ENCODE measurements at places on chromosomes 3 and 15.

GRCh38 chr3:187082758-187083375 lies 56.4 kb downstream of the RPL39L start:
- no peak for DNase-seq

GRCh38 chr3:149494022-149494758 lies 19.7 kb downstream of the TM4SF4 start:
- DNase-seq = no peak

DNA sequence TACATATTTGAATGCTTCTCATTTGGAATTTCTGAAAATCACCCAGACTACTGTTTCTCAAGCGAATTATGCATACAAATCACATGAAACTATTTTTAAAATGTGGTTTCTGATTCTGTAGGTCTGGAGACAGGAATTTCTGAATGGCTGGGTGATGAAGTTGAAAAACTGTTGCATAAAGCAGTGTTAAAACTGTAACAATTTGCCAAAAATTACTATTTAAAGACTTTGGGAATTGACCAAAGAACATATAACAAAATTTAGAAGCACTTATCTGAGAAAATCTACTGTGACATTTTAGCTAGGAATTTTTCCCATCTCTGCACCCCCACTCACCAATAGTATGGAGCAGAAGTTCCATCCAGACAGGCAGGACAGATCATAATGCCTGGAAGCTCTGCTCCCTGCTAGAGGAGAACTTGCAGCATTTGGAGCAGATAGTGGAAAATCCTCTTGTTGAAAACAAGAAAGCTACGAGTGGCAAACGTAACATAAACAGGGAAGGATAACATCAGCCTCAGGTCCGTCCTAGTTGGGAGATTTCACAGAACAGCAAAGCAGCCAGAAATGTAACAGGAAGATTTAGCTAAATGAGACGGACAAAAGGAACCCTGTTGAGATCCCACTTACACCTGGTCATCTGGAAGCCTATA lies 132.3 kb upstream of the MCTP2 start:
- DNase-seq = no peak

DNA sequence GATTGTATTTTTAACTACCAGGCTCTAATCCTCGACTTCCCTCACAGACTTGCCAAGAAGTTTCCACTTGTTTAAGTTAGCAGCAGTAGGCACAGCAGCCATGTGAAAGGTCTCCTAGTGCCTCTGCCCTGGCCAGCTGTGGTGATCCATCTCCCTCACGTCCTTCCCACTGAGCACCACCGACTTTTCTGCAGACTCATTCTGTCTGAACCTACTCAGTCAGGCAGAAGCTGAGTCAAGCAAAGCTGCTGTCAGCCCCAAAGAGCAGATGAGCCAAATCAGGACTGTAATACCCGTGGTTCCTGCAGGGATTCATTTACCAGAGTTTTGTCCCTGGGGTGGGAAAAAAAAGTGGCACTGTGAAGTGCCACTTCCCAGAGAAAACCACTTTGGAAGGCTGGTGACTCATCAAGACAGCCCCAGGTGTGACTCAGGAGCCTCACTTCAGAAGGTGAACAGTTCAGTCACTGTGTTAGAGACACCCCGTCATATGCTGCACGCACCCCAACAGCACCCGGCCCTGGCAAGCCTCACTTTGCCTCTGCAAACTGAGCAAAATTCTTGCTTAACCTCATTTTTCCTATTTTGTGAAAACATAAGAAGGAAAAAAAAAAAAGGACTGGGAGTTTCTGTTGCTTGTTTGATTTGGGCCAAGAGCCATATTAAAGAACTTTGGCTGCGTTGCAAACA lies 76.0 kb downstream of the WWTR1 start:
- no peak for DNase-seq

GRCh38 chr3:183301937-183302580 lies 49.0 kb downstream of the B3GNT5 start:
- no peak for DNase-seq

DNA sequence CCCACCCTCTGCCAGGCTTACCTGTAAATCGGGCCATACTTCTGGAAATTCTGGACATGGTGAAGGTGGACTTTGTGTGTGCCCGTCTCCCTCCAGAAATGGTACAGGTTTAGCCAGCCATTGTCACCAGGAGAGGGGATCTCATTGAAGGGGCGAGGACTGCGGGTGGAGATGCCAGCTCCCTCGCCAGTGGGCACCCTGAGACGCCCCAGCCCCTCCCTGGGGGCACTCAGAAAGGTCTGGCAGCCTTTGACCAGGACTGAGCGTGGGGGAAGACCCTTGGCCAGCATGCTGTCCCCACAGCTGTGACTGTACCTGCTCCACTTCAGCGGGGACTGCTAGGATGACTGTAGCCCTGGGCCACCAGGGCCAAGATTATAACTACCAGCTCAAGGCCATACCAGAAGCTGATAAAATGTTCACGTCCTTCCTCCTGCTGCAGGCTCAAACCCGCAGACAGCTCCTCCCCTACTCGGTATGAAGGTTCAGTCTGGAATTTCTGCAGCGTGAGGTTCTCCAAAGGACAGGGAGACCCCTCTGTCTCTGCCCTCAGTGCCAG lies at the start of gene CYP11A1:
Gene CYP11A1 (minus strand): TSS at position 351 of the 559 bp plus-strand sequence. CDS start 61 bp downstream, at position 290.
- DNase-seq = no peak

DNA sequence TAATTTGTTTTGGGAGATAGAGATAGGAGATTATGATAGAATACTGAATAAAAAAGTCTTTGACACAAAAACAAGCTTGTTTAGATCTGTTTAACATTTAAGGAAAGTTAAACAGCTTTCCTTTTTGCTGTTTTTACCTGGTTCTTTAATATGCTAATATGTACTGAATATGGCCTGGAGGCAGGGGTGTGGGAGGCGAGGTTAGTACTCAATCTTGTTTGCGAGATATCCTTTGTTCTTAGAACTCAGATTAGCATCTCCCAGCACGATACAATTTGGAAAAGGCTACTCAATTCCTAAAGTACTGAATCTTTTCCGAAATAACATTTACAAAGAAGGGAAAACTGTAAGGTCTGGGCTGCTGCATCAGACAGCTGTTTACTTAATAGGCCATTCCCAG lies 40.8 kb upstream of the ST3GAL6 start:
- no peak for DNase-seq

DNA sequence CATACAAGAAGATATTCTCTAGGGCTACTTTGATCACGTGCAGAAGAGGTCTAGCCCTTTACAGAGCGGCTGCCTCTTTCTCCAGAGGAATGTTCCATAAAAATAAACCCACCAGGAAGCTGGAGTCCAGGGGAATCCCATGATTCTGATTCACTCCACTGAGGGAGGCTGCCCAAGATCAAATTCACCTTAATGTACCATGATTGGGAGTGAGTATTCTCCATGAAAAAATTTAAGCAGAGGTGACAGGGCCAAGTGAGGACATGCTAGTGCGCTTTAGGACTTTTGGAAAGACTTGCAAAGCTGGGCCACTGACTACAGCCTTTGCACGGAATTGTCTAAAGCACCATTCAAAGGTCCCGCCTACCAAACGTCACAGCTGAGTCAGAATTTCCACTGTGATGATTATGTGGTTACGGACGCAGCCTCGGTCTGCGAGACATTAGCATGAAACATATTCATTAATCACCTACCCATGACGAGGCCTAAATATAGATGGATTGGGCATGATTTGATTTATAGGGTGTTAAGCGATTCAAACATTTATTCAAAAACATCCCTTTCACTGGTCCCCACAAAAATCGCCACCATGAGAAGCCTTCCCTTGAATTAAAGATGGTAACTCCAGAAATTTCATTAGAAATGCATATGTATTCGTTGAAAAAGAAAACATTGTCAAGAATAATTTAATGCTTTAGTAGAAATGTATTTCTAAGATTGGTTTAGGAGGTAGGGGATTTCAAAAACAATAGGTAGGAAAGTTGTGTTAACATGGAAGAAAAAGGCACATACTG lies 152.6 kb downstream of the GREM1 start:
- no peak for DNase-seq

- DNase-seq = no peak
Observed at GRCh38 chr3:97882975-97883598, 61.3 kb downstream of the CRYBG3 start.

GRCh38 chr3:87468938-87469337 lies 192.6 kb upstream of the POU1F1 start:
- DNase-seq = no peak

DNA sequence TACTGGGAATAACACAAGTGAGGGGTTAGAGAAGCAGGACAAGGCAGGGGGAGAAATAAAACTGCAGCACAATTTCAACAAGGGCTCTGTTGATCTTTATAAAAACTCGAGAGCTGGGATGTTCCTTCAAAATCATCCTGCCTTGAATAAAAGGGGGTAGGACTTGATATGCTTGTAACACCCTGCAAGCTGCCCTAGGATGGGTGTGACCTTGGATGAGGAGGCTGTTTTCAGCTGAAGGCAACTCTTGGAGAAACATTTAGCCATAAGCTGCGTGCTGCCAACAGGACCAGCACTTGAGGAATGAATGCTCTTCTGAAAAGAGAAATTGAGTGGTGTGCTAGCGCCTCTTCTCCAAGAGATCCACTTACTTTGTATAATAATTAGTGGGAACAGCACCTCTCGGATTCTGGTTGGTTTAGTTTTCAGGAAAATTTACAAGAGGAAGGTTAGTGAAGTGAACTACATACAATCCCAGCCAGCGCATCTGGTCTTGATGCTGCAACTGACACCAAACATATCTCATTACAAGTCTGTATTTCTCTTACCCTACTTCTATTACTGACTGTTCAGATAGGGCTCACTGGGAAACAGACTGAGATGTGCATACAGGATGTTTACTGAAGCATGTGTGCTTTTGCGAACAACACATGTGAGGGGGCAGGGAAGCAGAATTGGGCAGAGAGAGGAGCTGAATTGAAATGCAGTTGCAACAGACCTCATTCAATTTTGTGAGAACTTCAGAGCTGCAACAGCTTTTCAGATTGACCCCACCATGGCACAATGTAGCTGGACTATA lies 643.0 kb upstream of the GOLIM4 start:
- no peak for DNase-seq

- DNase-seq = no peak
Observed at GRCh38 chr15:61426466-61426865, 197.4 kb upstream of the RORA start.

DNA sequence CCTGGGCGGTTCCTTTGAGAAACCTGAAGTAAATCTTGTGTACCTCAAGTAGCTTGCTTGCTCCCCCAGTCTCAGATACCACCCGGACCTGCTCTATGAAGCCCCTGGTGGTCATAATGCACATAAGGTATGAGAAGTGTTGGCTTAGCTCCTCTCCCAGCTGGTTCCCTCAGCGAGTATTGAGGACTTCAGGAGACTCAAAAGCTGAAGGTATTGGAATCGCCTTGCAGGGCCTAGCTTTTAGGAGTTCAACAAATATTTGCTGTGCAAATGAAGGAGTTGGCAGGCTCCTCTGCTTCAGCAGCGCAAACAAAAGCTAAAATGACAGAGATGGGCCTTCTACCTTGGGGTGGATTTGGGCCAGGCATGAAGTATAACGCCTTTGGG lies 1.7 kb downstream of the CMTM8 start:
- peak; percentile 6 for DNase-seq

DNA sequence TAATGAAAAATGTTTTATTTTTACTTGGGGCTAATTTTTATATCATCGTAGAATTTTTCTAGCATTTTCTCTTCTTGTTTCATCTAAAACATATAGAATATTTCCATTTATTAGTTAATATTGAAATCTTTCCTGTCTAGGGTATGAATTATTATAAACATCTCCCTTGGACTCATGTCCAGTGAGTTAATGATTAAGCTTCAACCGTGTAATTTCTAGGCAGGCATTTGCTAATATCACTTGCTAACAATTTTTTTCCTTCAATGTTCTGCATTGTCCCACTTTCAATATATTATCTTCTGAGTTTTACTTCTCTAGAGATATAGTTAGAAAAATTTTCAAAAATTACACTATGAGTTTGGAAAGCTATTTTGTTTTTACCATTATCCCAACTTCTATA lies 1371.6 kb upstream of the EPHA6 start:
- DNase-seq = no peak

- DNase-seq = no peak
Observed at GRCh38 chr15:29822684-29823459, 604 bp upstream of the TJP1 start.

GRCh38 chr3:184015381-184016019 lies 2.2 kb downstream of the ABCC5 start:
- DNase-seq = no peak

DNA sequence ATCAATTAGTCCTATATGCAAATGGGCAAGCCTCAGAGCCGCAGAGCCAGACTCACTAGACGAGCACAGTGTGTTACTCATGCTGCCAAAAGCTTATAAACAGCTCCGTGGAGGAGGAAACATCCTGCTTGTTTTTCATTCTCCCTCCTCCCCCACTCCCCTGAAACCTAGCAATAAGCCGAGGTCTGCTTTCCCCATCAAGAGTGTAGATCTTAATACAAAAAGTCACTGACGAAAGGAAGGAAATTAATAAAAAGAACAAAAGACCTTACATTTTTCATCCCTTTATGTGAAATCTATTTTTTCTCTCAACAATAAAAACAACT lies 88.5 kb downstream of the XXYLT1 start:
- DNase-seq = no peak

Data from stimulated activated CD8-positive, alpha-beta memory T cell treated with anti-CD3 and anti-CD28 coated beads, Interleukin-7, amount 100 ng/mL, for 4 hours (primary cell).